ENCODE measurements at places on chromosomes 11 and 22. TPM values are rescaled to one million over a fixed set of nuclear protein-coding genes. Genes with fewer than 3 reads are reported as not detected.
A peak's percentile ranks its signal among the peaks of the same experiment; 100 is the strongest.

DNA sequence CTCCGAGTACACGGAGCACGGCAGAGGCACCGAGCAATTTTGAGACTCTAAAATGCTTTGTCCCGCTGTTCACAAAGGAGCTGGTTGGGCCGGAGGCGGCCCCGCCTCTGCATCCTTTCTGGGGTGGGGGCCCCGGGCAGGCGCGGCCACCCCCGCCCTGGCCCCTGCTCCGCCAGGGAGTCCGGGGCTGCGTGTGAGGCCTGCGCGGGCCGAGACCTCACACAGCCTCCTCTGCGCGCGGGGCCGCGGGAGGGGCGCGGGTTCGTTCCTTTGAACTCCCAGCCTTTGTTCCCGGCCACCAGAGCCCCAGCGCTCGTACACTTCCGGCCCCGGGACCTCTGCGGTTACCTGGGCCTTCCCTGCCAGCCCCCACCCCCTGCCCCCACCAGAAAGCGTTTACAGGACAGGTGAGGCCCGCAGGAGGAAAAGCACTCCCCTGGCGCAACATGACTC, 1.6 kb downstream of the FGF19 start:
- peak; percentile 93 for DNase-seq
- peaks cover 20% of the 10 kb centered on the region for H3K36me3 ChIP-seq
- peaks cover 43% of the 10 kb centered on the region for H3K4me1 ChIP-seq
- H3K27me3 ChIP-seq: peaks cover 21% of the 10 kb centered on the region
- H3K27ac ChIP-seq: peak overlapping the region; percentile 91

DNA sequence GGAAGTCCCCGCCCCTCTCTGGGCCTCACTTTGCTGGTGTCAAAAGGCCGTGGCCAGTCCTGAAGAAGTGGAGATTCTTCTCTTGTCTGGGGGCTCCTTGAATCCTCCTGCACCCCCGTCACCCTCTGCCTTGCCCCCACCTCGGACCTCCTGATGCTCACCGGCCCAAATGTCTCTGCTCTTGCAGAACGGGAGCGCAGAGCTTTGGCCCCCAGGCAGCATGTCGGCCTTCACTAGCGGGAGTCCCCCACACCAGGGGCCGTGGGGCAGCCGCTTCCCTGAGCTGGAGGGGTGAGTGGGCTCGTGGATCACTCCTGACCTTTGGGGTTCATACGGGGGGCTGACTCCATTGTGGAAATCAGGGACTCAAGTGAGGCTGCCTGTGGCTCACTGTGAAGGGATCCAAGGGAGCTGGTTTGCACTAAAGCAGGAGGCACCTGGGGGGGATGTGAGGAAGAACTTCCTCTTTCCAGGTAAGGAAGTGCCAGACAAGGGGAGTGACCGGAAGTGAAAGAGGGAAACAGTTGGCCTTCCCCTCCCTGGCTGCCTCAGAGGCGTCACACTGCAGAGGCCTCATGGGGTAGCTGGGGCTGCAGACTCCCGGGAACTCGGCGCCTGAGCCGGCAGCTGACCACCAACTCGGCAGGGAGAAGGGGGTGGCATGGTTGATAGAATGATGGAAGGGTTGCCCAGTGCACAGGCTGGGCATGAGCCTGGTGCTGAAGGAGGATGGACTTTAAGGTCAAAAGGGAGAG, 23.1 kb downstream of the CSF2RB start:
- H3K27ac ChIP-seq: no peak overlapping the region
- DNase-seq: no peak
- no peaks in the 10 kb centered on the region for H3K4me1 ChIP-seq
- no peak overlapping the region for H3K4me3 ChIP-seq
- no peaks in the 10 kb centered on the region for H3K27me3 ChIP-seq
- no peaks in the 10 kb centered on the region for H3K36me3 ChIP-seq

DNA sequence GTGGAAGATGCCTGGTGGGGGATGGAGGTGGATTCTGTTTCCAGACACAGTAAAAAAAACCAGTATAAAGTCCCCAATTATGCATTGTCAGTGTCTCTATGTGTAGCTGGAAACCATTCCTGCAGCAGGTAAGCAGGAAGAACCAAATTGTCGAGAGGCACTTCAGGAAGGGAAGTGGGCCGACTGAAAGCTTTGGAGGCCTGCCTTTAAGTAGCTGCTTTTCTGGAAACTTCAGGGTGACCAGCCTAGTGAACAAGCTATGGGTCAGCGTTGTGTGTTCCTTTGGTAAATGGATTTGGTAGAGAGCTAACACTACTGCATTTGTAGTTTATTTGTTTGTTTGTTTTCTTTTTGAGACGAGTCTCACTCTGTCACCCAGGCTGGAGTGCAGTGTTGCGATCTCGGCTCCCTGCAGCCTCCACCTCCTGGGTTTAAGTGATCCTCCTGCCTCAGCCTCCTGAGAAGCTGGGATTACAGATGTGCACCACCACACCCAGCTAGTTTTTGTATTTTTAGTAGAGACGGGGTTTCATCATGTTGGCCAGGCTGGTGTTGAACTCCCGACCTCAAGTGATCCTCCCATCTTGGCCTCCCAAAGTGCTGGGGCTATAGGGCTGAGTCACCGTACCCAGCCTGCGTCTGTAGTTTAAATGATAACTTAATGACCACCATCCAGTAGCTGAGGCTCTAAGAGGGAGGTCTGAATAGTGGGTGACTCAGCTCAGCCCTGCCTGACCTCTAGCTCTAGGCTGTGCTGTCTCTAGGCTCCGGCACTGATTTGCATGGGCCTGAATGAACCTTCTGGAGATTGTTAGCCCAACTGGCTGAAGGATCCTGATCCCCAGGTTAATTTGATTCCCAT, 12.8 kb downstream of the PTPRJ start:
- no peaks in the 10 kb centered on the region for H3K36me3 ChIP-seq
- DNase-seq: no peak
- H3K4me1 ChIP-seq: peaks cover 39% of the 10 kb centered on the region
- H3K27me3 ChIP-seq: no peaks in the 10 kb centered on the region
- H3K4me3 ChIP-seq: no peak overlapping the region
- H3K27ac ChIP-seq: 0 out of 2 replicates have a peak overlapping the region, but pooled peaks have one; percentile 7

GRCh38 chr11:23095650-23096189, 235.4 kb upstream of the CCDC179 start:
- H3K4me1 ChIP-seq: no peaks in the 10 kb centered on the region
- H3K4me3 ChIP-seq: no peak overlapping the region

DNA sequence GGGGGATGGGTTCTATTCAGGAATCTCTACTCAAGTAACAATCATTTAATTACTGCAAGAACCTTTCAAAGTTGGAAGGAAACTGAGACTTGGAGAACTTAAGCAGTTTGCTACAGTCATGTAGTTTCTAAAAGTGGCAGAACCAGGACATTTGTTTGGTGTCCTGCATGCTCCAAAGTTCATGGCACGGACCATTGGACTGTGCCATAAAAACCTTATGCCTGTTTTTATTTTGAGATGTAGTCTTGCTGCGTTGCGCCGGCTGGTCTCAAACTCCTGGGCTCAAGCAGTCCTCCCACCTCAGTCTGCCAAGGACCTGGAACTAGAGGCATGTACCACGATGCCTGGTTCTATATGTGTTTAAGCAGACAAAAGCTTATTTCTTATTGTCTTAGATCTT, 18.6 kb upstream of the AIFM3 start:
- peaks cover 8% of the 10 kb centered on the region for H3K4me1 ChIP-seq
- peaks cover 18% of the 10 kb centered on the region for H3K36me3 ChIP-seq

DNA sequence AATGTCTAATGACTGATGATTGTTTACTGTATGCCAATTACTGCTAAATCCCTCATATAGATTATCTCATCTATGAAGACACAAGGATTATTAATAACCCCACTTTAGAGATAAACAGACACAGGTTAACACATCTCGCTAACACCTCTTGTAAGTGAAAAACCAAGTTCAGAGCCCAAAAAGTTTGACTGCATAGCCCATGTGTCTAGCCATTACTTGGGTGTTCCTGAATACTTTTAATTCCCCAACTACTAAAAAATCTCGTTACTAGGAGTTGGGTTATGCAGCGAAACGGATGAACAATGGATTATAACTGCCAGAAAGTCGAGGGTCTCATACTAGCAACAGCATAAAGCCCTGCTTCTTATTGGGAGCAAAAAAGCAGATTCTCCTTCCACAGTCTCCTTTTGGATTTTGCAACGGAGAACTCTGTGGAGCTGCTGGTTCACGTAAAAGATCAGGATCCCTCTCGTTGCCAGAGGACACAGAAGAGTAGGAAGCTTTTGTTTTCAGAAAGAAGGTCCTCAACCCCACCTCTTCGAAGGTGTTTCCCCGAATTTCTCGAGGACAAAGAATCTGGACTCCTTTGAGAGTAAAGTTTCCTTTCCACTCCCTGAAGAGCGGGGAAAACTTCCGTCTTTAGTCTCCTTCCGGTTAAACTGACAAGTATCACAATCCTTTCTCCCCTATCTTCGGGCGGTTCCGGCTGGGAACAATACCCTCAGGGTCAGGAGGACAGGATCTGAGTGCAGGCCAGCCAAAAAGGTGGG, 979 bp downstream of the ZBED5 start:
- peak overlapping the region; percentile 97 for H3K4me3 ChIP-seq
- peak; percentile 80 for DNase-seq
- no peaks in the 10 kb centered on the region for H3K27me3 ChIP-seq
- peaks cover 22% of the 10 kb centered on the region for H3K4me1 ChIP-seq
- peaks cover 35% of the 10 kb centered on the region for H3K36me3 ChIP-seq

DNA sequence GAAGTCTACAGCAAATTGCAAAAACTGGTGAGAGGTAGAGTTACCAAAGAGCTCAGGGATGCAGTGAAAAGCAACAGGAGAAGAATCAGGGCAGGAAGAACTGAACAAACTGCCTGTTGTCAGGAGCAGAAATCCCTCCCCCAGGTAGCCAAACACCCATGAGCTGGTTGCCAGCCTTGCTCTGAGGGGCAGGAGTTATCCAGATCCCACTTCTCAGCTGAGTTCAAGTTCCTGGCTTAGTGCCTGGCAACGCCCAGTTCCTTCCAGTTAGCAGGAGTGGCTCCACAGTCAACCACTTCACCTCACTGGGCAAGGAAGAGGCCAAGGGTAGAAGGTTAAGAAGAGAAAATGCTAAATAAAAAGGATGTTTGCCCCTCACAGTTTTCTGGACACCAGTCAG, 1.9 kb upstream of the MPZL2 start:
- no peaks in the 10 kb centered on the region for H3K36me3 ChIP-seq
- no peak overlapping the region for H3K27ac ChIP-seq
- no peak overlapping the region for H3K4me3 ChIP-seq

The FAM180B gene
- total RNA-seq: not detected

The OR52H1 gene
- 0.28 TPM for total RNA-seq

The MOGAT2 gene
- not detected for total RNA-seq

The CCDC86 gene
- total RNA-seq: 81.8 TPM

The ANKRD49 gene
- 16.6 TPM for total RNA-seq

The MRGPRX3 gene
- not detected for total RNA-seq

Data from GM23338 (cell line).